ENCODE measurements at places on chromosomes 5 and 9. TPM values are rescaled to one million over a fixed set of nuclear protein-coding genes. Genes with fewer than 3 reads are reported as not detected.

Gene DNM1
- 9.2 TPM for total RNA-seq

Gene F2RL1
- 1.9 TPM for total RNA-seq

Gene SLC6A18
- not detected for total RNA-seq

Gene SLC36A3
- not detected for total RNA-seq

Gene TTLL11
- total RNA-seq, result 2.6 TPM

Gene ANKRD18A
- total RNA-seq, result 16.0 TPM

Gene THBS4
- 3.5 TPM for total RNA-seq

Gene BAAT
- 0.08 TPM for total RNA-seq

Gene OR1Q1
- not detected for total RNA-seq

Gene CCNO
- not detected for total RNA-seq

Gene VDAC1
- 423 TPM for total RNA-seq
